G401 (cell line): ENCODE measurements at places on chromosomes 7 and 10. TPM values are rescaled to one million over a fixed set of nuclear protein-coding genes. Genes with fewer than 3 reads are reported as not detected.

Gene UCN3
- not detected in 2 replicates for total RNA-seq

Gene C10orf95
- total RNA-seq = 1.8 TPM in 1 of 2 replicates, not detected in the other

Gene ATOH7
- 0.37 and 0.92 TPM in 2 replicates for total RNA-seq

Gene FGF8
- total RNA-seq = 7.4 and 14.8 TPM in 2 replicates
